ENCODE measurements at places on chromosomes 4 and X. TPM values are rescaled to one million over a fixed set of nuclear protein-coding genes. Genes with fewer than 3 reads are reported as not detected.

DNA sequence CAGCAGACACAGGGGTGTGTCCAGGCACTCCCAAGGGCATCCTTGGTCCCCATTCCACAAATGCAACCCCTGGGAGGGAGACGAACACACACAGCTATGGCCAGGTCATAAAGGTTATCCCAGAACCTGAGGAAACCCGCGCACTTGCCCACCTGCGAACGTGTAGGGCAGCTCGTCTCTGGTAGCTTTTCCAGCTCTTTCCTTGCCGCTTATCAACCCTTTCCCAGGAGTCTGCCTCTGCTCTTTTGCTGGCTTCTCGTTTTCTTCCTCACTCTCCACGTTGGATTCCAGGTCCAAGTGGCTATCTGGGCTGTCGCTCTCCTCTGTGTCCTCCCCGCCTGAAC is 13.5 kb downstream of the NOP14 start:
- no peak for DNase-seq

DNA sequence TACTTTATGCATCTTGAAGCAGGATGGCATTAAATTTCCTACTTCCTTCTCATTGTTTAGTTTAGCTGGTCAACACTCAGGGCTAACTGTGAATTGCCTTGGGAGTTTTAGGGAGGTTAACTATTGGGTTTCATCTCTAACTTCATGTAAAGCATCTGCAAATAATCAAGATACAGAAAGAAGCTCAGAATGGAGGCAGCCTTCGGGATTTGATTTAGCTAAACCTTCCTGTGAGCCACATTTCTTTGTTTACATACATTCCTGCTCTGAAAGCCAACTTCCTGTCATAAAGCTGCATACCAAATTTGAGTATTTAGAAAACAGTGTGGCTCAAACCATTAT is 131.7 kb upstream of the PCDH18 start:
- no peak for DNase-seq

The MTCP1 gene
- 0.65 TPM for polyA plus RNA-seq

GRCh38 chr4:52997132-52997416 is 135.0 kb downstream of the RASL11B start:
- DNase-seq: no peak

GRCh38 chr4:151031831-151032605 is 16.9 kb upstream of the LRBA start:
- DNase-seq: peak; percentile 73

The C4orf54 gene
- polyA plus RNA-seq: under 0.01 TPM

GRCh38 chr4:39947417-39947816 is 30.3 kb downstream of the PDS5A start:
- no peak for DNase-seq

- no peak for DNase-seq
Observed at GRCh38 chr4:185278716-185279115, 69.3 kb downstream of the SNX25 start.

DNA sequence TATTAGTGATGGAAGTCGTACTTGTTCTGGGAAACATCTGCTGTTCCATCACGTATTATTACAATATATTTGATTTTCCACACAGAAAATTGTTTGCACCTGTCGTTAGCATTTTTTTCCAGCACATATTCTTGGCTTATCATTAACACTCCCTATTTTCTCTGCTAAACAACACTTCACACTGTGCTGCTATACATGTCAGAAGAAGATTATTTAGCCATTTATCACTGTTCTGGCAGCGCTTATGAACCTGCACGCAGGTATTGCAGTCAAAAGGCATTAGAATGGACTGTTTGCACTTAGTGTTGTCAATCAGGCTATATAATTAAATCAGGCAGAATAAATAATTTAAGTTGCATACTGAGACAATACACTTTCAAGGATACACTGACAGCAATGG is 218.6 kb downstream of the CHM start:
- no peak for DNase-seq

GRCh38 chr4:14952352-14952751 is 49.9 kb upstream of the CPEB2 start:
- DNase-seq: no peak

DNA sequence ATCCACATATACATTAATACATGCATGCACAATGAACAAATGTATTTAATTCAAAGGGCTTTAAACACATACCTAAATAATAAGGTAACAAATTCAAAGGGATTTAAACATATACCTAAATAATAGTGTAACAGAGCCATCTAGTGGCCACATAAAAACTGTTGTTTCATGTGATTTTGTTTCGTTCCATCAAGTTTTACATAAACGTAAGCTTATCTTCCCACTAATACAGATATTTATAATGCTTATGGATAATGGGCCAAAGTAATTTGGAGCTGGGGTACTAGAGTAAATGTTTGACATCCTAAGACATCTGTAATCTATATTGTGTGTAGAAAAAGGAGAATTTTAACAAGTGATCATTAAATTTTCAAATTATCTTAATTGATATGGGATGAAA is 82.3 kb downstream of the PRSS12 start:
- DNase-seq: peak; percentile 30

GRCh38 chr4:184669251-184669650 is 19.7 kb downstream of the PRIMPOL start:
- DNase-seq: no peak

DNA sequence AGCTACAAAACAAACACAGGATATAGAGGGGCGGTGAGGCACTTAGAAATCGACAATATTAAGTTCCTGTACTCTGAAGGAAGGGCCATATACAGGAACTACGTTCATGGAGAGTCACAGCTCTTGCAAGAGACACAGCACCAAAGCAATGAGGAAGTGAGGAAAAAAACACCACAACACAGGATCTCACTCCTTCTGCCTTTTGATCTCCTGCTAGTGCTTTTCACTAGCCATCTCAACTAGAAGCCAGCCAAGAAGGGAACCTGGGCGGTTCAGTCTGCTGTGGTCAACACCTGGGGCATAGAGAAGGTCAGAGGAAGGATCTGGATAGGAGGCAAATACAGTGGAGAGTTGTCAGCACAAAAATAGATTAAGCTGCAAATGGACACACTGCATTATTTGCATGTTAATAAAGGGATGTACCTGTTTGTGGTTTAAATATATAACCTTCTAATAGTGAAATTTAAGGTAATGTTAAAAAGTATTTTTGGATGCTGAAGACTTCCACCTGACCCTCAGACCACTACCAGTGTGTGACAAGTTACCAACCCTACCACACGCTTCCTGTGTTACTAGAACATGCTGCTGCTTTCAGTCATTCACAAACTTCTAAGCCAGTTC is 104.6 kb downstream of the DTHD1 start:
- DNase-seq: no peak

GRCh38 chr4:109302361-109303139 is at the start of gene COL25A1:
Gene COL25A1, minus strand, starts transcription at chr4:109302658.
- no peak for DNase-seq

The SPANXB1 gene
- polyA plus RNA-seq: not detected

DNA sequence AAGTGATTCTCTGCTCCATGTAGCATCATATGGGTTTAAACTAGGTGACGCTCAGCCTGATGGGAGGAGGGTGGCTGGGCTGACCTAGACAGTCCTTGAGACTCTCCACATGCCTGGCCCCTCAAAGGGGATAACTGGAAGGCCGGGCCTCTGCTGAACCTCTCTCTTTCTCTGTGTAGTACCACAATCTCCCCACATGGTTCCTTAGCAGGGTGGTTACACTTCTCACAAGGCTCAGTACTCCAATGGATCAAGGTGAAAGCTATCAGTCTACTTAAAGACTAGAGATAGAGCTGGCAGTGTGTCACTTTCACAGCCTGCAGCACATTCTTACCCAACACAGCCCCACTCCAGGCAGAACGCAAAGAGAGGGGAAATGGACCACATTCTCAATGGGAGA is 80.4 kb downstream of the LDB2 start:
- DNase-seq: no peak

DNA sequence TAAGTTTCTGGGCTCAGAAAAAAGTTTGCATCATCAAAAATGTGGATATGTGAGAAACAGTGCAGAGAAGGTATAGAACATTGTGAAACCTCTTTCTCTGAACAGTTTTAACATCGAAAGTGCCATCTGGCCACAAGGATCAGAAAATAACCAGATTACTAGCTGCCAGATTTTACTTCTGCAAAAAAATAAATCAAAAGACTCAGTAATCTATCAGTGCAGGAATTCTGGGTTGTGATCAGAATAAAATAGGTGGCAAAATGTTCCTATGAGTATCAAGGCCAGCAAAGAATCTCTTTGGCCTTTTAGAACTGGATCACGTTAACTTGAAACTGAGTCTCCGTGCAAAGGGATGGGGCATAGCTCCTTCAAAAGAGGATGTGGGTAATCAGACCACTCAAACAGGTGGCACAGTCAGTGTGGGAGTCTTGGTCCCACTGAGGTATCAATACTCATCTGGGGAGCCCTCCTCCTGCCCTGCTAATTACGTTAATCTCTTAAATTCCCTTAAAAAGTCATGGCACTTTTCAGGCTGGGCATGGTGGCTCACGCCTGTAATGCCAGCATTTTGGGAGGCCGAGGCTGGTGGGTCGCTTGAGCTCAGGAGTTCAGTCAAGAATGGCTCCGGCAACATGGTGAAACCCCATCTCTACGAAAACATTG is 26.7 kb upstream of the RBM47 start:
- DNase-seq: no peak

The TEX11 gene
- polyA plus RNA-seq: not detected

DNA sequence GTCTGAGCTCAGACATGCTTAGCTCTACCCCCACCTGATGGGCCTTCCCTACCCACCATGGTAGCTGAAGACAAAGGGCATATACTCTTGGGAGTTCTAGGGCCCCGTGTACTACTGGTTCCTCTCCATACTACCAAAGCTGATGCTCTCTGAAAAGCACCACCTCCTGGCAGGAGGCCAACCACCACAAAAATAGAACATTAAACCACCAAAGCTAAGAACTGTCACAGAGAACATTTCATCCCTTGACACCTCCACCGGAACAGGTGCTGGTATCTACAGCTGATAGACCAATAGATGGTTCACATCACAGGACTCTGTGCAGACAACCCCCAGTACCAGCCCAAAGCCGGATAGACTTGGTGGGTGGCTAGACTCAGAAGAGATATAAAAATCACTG is 13.4 kb downstream of the EDA2R start:
- no peak for DNase-seq

DNA sequence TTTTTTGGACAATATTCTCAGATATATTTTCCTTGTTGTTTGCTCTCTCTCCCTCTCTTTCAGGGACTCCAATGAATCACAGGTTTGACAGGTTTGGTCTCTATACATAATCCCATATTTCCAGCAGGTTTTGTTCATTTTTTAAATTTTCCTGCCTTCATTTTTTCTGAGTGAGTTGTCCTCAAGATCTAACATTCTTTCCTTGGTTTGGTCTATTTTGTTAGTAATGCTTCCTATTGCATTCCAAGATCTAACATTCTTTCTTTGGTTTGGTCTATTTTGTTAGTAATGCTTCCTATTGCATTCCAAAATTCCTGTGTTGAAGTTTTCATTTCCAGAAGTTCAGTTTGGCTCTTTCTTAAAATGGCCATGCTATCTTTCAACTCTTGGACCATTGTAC is 45.3 kb upstream of the ZMAT1 start:
- DNase-seq: no peak

DNA sequence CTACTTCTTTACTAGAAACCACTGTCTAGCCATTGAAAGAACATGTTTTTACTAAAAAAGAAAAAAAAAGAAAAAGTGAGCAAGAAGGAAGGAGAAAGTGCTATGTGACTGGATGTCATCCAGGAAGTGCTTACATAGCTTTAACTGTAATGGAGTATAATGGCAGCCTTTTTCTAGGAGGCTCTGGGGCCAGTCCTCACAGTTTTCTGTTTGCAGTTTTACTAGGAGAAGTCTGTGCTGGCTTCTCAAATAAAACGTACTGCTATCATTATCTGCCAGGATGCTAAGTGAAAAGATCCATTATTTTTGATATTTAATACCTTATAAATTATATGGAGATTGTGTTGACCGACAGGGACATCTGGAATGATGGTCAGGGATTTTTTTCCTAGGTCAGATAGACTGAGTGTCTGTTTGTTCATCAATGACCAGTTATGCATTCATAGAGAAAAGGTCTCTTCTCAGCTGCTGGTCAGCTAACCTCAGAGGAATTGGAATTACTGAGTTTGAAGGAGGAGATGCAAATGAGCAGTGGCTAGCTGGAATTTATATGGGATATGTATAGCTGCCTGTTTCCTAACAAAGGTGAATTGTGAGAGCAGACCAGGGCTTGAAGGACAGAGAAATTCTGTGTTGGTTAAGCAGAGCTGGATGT is 21.7 kb downstream of the LPAR4 start:
- no peak for DNase-seq

- DNase-seq: no peak
Observed at GRCh38 chrX:100750883-100751282, 19.0 kb upstream of the SYTL4 start.

- DNase-seq: no peak
Observed at GRCh38 chr4:7244751-7245320, 52.5 kb downstream of the SORCS2 start.

- DNase-seq: no peak
Observed at GRCh38 chr4:74100531-74100930, 1.5 kb upstream of the CXCL2 start.

GRCh38 chrX:47500554-47500953 is 17.5 kb upstream of the ZNF41 start:
- DNase-seq: no peak

The P2RY10 gene
- not detected for polyA plus RNA-seq

- no peak for DNase-seq
Observed at GRCh38 chr4:911871-912490, 20.1 kb downstream of the GAK start.

GRCh38 chrX:48794911-48795515 is 6.9 kb upstream of the HDAC6 start:
- DNase-seq: peak; percentile 21

- no peak for DNase-seq
Observed at GRCh38 chr4:95107004-95107403, 349.2 kb downstream of the BMPR1B start.

The MAGEA12 gene
- not detected for polyA plus RNA-seq

DNA sequence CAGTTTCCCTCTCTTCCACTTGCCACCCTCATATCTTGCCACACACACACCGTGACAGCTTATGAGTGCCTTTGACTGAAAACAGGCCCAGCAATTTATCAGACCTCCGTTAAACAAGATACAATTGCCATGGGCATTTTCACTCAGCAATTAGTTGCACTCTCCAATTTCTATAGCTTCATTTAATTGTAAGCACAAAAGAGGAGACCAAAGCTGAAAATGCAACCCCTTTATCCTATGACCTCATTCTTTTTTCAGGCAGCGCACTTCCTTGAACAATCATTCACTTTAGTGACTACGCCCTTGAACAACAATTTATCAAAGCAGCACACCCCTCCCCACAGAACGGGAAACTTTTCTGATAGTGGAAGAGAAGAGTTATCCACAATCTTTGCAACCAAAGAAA is 4.1 kb downstream of the POF1B start:
- DNase-seq: no peak

DNA sequence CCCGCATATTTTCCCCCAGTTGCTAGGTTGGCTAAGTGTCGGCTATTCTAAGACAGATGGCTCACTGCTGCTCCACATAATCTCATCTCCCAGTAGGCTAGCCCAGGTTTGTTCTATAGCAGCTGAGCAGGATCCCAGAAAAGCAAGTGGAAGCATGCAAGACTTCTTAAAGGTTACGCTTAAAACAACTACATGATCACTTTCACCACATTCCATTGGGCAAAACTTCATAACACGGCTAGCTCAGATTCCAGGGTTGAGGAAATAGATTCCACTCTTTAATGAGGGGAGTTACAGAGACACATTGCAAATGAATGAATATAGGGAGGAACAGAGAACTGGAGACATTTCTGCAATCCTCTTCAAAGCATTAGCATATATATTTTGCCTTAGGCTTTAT is 12.9 kb upstream of the RAB33B start:
- peak; percentile 67 for DNase-seq
